ENCODE measurements at places on chromosomes 7 and 10.

DNA sequence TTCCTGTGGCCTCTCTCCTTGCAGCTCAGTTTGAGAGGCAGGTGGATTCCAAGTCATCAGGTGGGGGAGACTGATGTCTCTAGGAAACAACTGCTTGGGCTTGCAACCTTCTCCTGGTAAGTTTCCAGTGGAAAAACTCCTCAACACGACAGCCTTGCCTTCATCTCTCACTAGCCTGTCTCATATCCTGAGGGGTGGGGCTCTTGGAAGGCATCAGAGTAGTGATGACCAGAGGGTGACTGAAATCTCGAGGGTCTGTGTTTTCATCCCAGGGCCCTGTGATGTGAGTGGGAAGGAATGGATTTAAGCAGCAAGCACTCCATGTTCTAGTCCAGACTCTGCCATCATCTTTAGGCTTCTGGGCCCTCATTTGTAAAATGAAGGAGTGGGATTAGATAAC lies 107.0 kb downstream of the NRP1 start:
- DNase-seq, result no peak

DNA sequence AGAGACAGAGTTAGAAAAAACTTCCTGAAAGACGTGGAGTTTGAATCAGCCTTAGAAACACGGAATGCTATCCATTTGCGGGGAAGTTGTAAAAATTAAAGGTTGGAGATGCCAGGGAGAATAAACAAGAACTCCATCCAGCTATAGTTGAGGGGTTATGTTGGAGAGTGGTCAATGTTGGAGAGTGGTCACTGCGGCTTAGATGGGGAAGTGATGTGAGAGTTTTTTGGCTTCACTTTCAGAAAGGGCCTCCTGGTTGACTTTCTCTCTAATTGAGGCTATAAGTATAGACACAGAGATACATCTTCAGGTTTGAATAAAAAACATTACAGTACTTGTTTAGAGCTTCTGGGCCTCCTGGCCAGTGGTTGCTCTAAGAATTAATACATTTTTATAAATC lies 675 bp downstream of the CC2D2B start:
- no peak for DNase-seq

- peak; percentile 78 for DNase-seq
Measured at GRCh38 chr7:98922392-98923187, 44.3 kb downstream of the TRRAP start.

DNA sequence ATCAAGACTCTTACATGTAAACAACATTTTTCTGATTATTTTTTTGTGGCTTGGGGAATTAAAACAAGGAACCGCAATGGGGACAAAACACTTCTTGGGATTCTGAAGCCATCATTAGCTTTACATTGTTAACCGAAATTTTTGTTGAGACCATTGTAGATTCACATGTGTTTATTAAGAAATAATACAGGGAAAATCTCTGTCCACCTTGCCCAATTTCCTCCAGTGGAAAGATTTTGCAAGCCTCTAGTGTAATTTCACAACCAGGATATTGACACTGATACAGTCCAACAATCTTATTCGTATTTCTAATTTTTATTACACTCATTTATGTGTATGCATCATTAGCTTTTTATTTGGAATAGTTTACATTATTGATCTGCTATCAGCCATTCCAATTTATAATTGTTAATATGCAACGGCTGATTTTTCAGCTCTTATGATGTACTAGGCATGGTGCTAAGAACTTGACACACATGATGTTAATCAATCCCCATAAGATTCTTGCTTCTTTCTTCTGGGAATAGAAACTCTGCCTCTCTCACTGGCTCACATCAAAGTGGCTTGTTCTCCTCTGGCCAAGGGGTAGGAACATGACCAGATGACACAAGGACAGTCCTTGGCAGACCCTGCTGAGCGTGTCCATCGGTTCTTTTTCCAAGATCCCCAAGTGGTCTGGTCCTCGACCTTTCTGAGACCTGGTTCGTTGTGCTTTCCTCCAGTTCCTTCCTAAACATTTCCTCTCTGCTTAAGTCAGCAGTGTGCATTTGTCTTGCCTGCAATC lies 137.6 kb downstream of the ADAM12 start:
- peak; percentile 57 for DNase-seq

- DNase-seq, result peak; percentile 42
Measured at GRCh38 chr10:51302316-51302715, 228.0 kb downstream of the PRKG1 start.

GRCh38 chr7:137287651-137288258 lies 55.8 kb downstream of the PTN start:
- peak; percentile 16 for DNase-seq

GRCh38 chr10:33863352-33863751 lies 528.9 kb upstream of the NRP1 start:
- no peak for DNase-seq

DNA sequence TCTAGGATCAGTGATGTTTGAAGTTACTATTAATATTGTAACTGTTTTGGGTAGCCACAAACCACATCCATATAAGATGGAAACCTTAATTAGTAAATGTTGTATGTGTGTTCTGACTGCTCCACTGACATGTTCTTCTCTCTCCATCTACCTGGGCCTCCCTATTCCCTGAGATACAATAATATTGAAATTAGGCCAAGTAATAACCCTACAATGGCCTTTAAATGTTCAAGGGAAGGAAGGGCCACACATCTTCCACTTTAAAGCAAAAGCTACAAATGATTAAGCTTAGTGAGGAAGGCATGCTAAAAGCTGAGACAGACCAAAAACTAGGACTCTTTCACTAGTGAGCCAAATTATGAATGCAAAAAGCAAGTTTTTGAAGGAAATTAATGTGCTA lies 176.4 kb upstream of the ANK3 start:
- DNase-seq, result no peak

GRCh38 chr10:54613162-54613561 lies 187.9 kb downstream of the PCDH15 start:
- DNase-seq, result peak; percentile 1

DNA sequence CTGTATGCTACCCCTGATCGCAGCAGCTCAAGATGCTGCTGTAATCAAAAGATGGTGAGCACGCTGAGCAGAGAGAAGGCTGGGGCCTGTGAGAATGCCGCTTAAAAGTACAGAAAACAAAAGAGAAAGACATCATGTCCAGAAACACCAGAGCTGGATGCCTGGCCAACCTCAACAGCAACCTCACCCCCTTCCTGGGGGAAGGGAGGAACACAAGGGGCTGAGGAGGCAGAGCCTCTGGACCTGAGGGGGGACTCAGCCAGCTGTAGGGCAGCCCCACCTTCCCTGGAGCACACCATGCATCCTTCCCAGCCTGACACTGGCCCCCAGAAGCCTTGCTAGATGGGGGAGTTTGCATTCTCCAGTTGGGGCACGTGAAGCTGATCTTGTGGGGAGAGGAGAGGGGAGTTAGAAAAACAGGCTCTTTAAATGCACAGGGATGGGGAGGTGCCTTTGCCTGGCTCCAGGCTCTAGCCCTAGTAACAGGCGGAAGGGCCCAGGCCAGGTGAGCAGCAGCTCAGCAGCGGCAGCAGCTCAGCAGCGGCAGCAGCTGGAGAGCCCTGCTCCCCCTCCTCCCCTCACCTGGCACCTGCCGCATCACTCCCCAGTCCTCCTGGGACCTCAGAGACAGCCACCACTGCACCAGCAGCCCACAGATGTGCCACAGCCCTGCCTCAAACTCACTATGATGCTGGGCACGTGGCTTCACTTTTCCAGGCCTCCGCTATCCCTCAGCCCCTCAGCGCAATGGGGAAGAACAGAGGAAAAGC lies 156.3 kb downstream of the NEURL1 start:
- DNase-seq, result no peak

- no peak for DNase-seq
Measured at GRCh38 chr7:154388412-154388811, 336.2 kb downstream of the DPP6 start.

- DNase-seq, result no peak
Measured at GRCh38 chr10:88138319-88138848, 275.0 kb downstream of the PTEN start.

DNA sequence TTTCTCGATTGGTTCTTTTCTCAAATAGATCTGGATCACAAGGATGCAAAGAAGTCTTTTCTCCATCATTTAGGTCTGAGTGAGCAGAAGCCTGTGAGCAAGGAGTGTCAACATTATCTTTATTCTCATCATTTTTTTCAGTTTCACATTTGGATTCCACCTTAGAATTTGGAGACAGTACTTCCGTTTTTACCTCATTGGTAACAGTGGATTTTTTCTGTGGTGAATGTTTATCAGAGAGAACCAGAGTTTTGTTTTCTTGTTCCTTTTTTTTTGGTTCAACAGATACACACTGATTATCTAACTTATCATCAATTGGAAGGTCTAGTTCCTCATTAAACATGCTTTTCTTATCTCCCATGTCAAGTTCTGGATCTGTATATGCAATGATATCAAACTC lies 151.3 kb downstream of the GALNT11 start:
- DNase-seq, result no peak

DNA sequence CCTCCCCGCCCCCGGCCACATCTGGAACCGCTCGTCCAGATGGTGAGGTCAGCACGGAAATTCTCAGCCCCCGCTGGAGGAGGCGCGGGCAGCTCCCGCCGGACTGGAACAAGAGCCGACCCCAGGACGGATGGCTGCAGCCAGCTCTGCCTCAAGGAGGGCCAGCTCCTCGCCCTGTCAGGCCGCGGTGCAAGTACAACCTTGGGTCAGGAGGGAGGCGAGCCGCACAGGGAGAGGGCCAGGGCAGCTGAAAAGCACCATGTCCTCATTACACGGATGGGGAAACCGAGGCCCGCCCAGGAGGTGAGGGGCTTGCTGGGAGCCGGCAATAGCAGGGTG lies 3.8 kb upstream of the GRIFIN start:
- peak; percentile 21 for DNase-seq

DNA sequence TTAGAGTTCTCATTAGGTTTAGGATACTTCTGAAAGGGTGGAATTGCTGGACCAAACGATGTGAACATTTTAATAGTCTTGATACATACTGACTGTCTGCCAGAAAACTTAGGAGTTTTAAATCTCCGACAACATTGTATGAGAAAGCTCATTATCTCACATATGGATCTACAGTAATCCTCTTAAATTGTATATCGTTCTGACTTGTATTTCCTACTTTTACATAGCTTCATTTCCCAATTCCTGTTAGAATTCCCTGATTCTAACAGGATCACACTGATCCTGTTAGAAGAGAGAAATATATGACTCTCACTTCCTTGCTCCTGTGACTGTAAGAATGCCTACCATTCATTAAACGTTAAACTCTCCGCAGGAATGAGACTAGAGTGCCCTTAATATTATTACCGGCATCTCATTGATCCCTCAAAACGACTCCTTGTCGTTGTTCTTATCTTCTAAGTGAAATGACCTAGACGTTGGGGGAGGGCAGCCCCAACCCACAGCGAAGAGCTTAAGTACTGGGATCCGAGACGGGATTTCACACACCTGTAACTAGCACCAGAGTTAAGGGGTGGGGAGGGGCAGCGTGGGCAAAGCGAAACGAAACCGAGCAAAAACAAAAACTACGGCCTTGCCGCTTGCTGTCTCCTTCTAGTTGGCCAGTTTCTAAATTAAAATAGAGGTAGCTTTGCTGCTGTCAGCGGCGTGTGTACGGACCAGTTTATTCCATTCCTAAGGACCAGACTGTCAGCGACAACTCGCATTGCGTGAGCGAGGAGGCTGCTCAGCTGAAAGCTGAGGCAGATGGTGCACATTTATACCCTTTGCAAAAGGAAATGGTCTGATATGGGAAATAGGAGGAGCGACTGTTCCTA lies 678 bp upstream of the TMEM106B start:
- DNase-seq, result no peak

- peak; percentile 54 for DNase-seq
Measured at GRCh38 chr10:79431428-79431827, 14.0 kb downstream of the ZCCHC24 start.

GRCh38 chr7:50591480-50592438 lies 26.6 kb upstream of the DDC start:
- no peak for DNase-seq

- no peak for DNase-seq
Measured at GRCh38 chr10:49243610-49244283, 55.2 kb upstream of the C10orf71 start.

- DNase-seq, result no peak
Measured at GRCh38 chr10:1367938-1368841, 312.0 kb downstream of the WDR37 start.

DNA sequence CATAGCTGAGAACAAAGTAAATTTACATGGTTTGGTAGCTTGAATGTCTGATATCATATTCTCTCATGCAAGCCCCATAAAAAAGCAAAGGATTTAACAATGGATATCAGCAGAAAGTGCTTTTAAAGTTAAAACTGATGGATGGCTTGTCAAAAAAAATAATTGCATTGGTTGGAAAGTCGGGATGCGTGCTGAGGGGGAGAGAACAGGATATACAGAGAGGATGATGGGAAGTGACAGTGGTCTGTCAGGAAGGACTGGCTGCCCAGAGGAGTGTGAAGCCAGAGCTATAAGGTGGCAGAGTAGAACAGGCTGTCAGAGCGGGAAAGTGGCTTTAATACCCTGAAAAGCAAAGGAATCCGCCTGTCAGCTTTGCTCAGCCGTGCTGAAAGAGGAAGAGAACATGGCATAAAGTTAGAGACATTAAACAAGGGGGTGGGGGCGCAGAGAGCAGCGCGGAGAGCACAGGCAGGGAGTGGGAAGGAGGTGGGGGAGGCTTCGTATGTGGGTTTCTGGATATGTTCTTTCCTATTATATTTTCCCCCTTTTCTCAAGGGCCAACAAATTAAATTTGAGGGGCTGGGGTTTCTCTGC lies 493.0 kb downstream of the LRMDA start:
- no peak for DNase-seq

Data from fibroblast of mammary gland (primary cell).